Caudate nucleus (tissue), 63 donors: ENCODE measurements at places on chromosomes 12 and 14.

DNA sequence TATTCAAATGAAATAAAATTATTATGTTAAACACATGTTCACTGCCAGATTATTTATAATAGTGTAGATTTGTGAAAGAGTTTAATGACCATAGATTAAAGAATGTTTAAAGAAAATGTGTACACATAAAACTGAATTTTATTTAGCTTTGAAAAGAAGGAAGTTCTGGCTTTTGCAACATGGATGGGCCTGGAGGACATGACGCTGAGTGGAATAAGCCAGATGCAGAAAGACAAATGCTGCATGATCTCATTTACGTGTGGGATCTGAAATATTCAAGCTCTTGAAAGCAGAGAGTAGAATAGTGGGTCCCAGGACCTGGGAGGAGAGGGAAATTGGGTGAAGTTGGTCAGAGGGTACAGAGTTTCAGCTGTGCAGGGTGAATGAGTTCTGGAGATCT is 1261.2 kb downstream of the TMEM121 start:
- no peak for DNase-seq

- no peak for DNase-seq
Observed at GRCh38 chr14:79841433-79841832, 369.9 kb downstream of the DIO2 start.

DNA sequence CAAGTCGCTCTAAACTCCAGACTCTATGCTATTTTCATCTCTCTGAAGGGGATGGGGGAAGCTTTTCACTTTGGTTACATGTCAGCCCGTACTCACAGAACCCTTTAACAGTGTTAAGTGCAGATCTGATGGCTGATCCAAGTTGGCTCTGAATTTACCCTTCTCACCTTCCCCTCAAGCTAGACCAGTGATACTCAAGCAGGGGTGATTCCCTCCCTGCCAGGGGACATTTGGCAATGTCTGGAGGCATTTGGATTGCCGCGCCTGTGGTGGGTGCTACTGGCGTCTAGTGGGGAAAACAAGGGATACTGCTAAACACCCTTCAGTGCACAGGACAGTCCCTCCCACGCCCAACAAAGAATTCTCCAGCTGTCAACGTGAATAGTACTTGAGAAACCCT is 6.0 kb upstream of the TEX52 start:
- DNase-seq: no peak

GRCh38 chr14:81324011-81324410 is 76.1 kb downstream of the STON2 start:
- no peak for DNase-seq

- no peak for DNase-seq
Observed at GRCh38 chr14:74505831-74506230, 12.3 kb downstream of the ISCA2 start.

- no peak for DNase-seq
Observed at GRCh38 chr12:108432423-108433121, 82.5 kb upstream of the FICD start.

- no peak for DNase-seq
Observed at GRCh38 chr14:99636487-99636886, 8.4 kb upstream of the HHIPL1 start.

GRCh38 chr12:19179986-19180385 is 50.5 kb downstream of the PLEKHA5 start:
- DNase-seq: no peak

DNA sequence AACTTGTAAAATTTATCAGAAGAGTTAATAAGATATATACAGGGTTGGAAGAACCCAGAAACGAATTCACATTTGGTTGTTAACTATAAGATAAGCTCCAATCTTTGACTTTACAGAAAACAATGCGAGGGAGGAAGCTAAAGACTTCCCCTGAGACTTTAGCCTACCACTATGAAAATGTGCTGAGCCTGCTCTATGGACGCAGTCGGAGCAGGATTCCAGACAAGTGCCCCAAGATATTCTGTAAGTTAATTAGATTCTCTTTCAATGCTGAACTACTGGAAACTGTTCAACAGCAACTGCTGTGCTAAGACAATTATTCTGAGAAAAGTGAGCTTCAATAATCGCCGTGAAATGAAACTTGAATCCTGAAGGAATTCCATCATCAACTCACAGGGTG is 8.3 kb upstream of the LRRC10 start:
- no peak for DNase-seq
